ENCODE measurements at places on chromosomes 1 and 21. TPM values are rescaled to one million over a fixed set of nuclear protein-coding genes. Genes with fewer than 3 reads are reported as not detected.

The LRRC3 gene
- 0.31 TPM for total RNA-seq

The PDE4DIP gene
- 37.6 TPM for total RNA-seq

The CREB3L4 gene
- 2.4 TPM for total RNA-seq

The BRINP2 gene
- total RNA-seq: not detected

The IL24 gene
- total RNA-seq: 0.10 TPM

The ZFP69 gene
- total RNA-seq: 1.0 TPM

Data from mononuclear cell (primary cell).